ENCODE measurements at places on chromosomes 6 and 20.
A peak's percentile ranks its signal among the peaks of the same experiment; 100 is the strongest.

GRCh38 chr6:113315165-113315564 is 542.0 kb upstream of the MARCKS start:
- no peak for DNase-seq

GRCh38 chr6:150366118-150366778 is 2.6 kb upstream of the IYD start:
- DNase-seq = no peak

GRCh38 chr6:104003803-104004516 is 855.8 kb downstream of the HACE1 start:
- no peak for DNase-seq

DNA sequence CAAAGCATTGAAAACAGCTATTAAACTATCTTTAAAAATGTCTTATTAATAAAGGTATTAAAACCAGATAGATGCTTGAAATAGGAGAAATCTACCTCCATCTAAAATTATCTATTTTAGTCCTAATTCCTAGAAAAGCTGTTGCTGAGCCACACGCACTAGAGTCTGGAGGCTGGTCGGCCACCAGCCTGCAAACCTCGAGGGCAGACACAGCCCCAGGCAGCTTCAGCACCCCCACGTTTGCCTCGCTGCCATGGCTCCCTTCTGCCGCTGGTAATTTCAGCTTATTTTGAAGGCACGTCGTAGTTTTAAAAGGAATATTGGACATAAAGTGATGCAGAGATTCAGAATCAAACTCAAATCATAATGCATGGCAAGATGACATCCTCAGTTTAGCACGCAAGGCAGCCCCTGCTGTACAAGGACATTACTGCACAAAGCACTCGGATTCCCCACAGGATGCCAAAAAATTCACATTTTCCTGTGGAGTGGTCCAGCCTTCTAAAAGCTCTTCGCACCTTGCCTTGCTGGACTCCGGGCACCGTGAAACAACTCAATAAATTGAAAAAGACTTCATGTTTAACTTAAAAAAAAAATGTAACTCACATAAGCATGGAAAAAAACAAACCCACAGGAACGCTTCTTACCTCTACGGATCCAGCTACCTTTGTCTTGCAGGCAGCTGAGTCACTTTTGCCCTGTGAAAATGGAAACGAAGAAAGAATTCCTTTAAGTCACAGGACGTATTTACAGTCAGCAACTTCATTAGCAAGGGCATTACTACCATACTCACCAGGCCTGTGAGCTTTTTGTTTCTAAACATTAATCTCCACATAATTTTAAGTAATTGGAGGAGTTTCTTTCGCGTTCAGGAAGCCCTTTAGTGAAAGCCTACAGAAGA is 143.4 kb upstream of the RPS6KA2 start:
- DNase-seq = no peak

DNA sequence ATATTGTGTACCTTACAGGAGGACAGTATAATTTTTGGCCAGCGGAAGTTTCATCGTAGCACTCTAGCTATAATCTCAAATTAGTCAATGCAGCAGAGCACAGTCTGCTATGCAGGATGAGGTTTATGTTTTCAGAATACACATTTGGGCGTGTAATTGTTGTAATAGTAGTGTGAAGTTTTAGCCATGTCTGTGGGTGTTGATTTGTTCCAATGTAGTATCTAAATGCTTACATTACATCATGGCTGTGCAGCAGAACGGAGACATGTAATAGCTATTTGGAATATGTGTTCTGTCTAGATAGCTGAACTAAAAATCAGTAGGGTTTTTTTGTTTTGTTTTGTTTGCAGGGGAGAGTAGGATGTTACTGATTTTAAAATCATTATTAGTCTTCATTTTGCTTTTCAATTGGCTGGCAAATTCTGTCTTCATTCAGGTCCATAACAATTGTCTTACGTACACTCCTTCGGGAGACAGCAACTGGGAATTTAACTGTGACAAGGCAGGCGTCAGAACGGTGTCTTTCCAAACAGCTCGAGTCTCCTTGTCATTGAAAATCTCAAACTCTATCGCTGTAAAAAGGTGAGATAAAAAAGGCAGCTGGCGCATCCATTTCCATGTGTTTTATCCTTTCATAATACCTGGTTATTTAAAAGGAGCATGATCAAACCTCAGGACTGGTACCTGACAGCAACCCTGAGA is 65.1 kb upstream of the CDH4 start:
- DNase-seq = no peak

DNA sequence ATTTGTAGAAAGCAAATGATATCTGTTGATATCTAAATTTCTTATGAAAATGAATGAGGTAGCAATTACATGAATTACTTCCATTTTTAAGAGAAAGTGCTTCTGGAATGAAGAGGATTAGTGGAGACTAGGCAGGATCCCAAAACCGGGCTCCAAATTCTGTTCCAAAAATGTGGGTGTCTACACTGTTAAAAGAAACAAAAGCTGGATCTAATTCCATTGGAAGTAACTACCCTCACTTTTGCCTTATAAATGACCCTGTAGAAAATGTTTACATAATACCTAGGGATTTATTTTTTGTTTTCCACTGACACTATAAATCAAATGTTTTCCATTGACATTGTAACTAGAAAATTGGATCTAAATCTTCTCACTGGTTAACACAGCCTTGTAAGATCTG is 454.9 kb upstream of the JARID2 start:
- DNase-seq = no peak

GRCh38 chr6:89270951-89271721 is 44.0 kb downstream of the GABRR2 start:
- DNase-seq = no peak

- DNase-seq = no peak
These were observed at the start of gene TPMT for GRCh38 chr6:18154507-18155149. Gene TPMT (minus strand): TSS chr6:18155077. CDS start chr6:18149127, 5,950 bp downstream.

- no peak for DNase-seq
These were observed 46.5 kb upstream of the MLN start for GRCh38 chr6:33850296-33850695.

DNA sequence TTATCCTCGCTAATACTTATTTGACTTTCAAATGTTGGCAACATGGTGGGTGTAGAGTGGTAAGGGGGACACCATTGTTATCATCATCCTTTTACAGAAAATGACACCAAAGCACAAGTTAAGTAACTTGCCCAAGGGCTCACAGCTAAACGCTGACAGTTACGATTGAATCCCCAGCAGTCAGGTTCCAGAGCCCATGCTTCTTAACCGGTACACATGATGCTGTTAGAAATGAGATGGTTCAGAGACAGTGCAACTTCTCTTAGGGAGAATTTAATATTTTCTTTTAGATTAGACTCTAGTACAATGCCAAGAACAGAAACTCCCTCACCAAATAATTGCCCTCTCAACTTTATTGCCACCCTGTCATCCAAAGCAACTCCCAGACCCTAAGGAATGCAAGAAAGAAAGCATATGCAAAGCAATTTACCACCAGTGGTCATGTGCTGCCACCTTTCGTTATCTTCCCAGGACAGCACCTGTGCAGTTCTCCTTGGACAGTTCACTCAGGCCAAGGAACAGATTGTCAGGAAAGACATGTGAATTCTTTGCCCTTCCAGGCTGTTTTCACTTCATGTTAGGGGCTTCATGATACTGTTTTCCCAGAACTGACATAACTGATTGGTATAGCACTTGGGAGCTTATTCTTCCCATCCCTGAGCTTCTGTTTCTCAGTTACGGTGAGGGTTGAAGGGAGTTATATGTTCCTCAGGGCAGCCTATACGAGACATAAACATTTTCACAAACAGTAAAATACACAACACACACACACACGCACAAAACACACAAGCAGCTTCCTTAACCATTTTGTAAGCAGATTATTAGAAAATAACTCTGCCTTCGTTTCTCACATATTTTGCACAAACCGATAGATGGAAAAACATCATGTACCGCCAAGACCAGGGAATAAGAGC is 5.1 kb downstream of the HLA-DMA start:
- DNase-seq = no peak

GRCh38 chr6:138571585-138572166 is 72.4 kb upstream of the NHSL1 start:
- DNase-seq = no peak

DNA sequence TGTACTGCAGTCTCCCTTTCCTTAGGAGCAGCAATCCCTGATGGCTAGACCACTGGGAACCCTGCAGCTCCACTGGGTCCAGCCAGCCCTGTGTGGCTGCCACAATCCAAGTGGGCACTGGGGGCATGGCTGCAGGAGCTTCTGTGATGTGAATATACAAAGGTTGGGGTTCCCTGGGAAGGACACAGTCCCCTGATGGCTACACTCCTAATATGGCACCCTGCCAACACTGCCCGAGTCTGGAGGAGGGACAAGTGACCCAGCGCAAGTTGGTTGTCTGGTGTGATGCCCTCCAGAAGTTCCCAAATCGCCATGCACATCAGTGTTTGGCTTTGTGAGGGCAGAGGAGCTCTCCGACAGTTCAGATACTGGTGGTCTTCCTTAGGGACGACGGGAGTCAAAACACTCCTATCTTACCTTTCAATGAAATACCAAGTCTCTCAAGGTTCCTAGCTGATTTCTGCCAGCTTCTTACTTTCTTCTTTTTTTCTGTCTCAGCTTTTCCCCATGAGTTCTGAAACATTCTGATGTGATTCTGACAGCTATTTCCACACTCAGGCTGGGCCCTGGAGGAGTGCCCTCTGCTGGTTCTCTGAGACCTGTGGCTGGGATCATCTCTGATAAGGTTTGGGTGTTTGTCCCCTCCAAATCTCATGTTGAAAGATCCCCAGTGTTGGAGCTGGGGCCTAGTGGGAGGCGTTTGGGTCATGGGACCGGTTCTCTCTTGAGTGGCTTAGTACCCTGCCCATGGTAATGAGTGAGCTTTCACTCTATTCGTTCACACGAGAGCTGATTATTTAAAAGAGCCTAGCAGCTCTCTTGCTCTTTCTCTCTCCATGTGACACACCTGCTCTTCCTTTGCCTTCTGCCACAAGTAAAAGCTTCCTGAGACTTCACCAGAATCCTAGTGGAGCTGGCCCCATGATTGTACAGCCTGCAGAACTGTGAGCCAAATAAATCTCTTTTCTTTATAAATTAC is 15.5 kb upstream of the ZFP57 start:
- no peak for DNase-seq

DNA sequence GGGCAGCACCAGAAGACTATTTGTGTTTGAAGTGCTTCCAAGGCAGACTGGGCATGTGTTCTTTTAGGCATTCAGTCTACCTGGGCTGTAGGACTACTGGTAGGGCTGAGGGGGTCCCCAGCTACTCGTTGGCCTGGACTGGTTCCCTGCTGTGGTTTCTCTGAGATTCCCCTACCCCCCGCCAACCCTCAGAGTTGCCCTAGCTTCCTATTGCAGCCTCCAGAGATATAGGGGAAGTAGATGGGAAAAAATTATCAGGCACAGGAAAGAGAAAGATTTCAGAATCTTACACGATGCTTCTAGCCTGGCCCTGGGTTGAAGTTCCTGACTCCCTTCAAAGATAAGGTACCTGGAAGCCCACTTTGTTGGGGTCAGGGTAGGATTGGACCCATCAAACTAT is 22.5 kb downstream of the BRPF3 start:
- DNase-seq = no peak

- DNase-seq = no peak
These were observed 5.7 kb downstream of the CABLES2 start for GRCh38 chr20:62401331-62401779.

GRCh38 chr20:8021541-8022269 is 2.1 kb upstream of the TMX4 start:
- no peak for DNase-seq

DNA sequence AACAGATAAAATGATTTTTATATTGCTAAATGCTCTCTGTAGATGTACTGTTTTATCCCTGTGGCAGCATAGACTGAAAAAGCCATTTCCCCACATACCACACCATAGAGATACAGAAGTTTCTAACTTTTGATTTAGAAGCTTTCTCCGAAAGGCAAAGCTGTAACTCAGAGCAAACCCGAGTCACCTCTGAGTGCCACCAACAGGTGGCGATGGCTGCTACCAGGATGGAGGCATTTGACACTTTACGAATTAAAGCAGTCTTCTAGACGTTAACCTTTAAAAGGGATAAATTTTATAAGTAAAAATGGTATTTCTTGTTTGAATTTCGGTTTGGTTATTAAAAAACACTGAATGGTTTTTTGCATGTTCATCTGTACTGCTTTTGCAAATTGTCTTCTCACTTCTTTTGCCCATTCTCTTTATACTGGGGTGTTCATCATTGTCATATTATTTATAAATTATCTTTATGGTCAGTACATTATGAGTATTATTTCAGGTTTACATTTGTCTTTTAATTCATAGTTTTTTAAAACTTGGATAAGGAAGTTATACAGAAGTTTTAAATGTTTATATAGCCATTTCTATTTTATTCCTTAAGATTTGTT is 201.0 kb upstream of the CEP162 start:
- peak; percentile 43 for DNase-seq

- DNase-seq = no peak
These were observed 84.3 kb downstream of the SHLD1 start for GRCh38 chr20:5834436-5835005.

DNA sequence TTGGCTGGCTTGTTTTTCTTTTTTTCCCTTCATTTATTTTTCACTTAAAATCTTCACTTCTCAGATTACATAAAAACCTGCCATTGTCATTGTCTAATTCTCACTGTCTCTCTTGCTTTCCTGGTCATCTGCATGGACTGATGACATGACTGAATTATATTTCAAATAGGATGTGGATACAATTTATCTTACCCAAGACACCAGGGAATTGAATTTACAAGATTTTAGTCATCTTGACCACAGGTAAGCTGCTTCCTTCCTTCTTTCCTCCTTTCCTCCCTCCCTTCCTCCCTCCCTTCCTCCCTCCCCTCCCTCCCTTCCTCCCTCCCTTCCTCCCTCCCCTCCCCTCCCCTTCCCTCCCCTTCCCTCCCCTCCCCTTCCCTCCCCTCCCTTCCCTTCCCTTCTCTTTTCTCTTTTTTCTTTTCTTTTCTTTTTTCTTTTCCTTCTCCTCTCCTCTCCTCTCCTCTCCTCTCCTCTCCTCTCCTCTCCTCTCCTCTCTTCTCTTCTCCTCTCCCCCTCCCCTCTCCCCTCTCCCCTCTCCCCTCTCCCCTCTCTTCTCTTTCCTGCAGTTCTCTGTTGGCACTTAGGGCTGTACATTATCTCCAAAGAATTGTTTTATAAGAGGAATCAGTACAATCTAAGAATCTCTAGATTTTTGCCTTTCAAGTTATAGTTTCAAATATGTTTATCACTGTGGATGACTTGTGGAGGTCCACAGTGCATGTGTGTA is 171.5 kb downstream of the CARMIL1 start:
- no peak for DNase-seq

GRCh38 chr6:85085875-85086274 is 321.5 kb upstream of the TBX18 start:
- no peak for DNase-seq

DNA sequence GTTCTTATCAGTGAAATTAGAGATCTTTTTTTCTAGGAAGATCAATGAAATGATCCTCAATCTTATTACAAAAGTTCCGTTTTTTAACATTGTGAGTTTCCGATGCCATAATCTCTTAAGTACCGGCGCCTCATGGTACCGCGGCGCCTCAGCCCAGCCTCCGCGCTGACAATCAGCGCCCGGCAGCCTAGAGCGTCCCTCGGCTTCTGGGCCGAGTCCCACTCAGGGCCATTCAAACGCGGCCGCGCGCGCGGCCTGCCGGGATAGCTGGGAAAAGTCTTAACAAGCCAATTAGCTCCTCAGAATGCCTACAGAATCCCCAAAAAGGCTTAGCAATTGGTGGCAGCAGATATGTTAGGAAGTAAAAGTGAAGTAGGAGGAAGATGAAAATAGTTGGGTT is 204.8 kb downstream of the ADGB start:
- DNase-seq = no peak

GRCh38 chr6:25411316-25411950 is 132.3 kb downstream of the CARMIL1 start:
- no peak for DNase-seq

- DNase-seq = no peak
These were observed 981 bp upstream of the TNF start for GRCh38 chr6:31574106-31575061.

- no peak for DNase-seq
These were observed 28.9 kb upstream of the RALGAPA2 start for GRCh38 chr20:20741087-20742045.

Data from right renal pelvis (tissue), 4 donors.